ENCODE measurements at places on chromosomes 4 and X.
A peak's percentile ranks its signal among the peaks of the same experiment; 100 is the strongest.

GRCh38 chr4:170758988-170759387, 669.2 kb upstream of the AADAT start:
- no peak for DNase-seq

GRCh38 chr4:5912614-5913019, 19.7 kb upstream of the CRMP1 start:
- DNase-seq, result no peak

DNA sequence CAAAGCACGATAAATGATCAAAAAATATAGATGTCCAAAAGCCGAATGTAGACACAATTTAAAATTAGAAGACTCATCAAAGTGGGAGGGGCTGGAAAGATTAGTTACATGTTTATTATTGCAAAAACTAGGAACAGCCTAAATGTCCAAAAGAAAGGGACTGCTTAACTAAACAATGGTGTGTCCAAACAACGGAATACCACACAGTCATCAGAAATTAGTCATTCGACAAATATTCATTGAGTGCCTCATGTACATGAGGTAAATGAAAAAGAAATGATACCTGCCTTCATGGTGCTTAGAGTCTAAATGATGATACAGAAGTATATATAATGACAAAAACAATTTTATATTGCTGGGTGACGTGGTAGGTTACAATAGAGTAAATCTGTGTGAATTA, 139.7 kb downstream of the MAML3 start:
- DNase-seq, result no peak

DNA sequence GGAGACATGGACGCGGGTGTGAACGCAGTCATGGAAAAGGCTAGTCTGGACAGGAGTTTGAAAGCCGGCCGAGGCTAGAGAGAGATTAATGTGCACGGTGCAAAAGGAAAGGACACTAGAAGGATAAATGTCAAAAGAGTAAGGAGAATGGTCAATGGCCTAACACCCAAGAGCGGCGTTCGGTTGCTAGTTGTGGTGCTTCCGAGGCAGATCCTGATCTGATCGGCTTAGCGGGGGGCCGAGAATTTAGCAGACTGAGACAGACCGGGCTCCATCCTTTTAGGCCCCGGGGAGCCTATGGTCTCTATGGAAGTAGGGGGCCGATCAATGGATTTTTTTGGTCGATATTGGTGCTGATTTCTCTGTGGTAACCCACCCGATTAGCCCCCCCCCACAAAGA, 6.9 kb downstream of the GAGE10 start:
- DNase-seq, result no peak

DNA sequence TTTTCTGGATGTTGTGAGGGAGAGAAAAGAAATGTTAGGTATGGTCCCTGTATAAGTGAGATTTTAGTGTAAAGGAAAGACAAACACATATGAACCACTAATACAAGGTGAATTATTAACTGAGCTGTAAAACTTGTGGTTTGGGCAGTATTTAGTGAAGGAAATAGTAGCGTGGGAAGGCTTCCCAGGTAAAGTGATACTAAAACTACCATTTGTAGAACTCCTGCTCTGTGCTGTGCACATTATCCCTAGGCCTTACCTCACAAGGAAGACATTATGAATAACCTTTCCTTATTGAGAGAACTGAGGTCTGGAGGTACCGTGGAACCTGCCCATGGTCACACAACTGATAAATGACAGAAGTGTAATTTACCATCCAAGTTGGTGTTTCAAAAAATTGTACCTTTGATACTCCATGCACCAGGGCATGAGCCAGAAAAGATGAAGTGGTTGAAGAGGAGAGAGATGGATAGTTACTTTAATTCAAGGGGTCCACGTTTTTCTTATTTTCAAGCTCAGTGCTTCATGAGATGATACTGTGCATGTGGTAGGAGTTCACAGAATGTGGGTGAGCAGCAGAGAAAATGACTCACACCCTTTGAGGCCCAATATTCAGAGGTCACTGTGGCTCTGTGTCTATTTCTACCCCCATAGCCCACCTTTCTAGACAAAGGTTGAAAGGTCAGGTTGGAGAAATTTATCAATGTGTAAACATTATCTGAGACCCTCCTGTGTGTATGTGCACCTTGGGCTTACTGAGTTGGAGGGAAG, 2.6 kb upstream of the VSIG4 start:
- no peak for DNase-seq

- no peak for DNase-seq
Observed at GRCh38 chrX:13994104-13994503, 35.6 kb downstream of the GEMIN8 start.

GRCh38 chr4:2385516-2385915, 32.9 kb downstream of the ZFYVE28 start:
- DNase-seq, result no peak

DNA sequence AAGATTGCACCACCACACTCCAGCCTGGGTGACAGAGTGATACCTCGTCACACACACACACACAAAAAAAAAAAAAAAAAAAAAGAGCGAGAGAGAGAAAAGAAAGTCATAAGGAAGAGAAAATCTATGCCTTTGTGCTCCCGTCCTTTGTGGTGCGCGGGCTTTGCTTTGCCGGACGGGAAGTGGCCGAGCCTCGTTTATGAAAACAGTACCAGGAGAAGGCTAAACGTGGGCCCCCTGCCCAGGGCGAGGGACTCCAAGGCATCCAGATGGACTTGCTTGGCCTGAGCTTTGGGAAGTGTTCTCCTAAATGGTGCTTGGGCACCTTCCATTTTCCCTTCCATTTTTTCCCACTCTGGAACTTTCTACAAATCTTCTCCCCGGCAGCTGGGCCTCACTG, 109.3 kb upstream of the LRPAP1 start:
- no peak for DNase-seq

DNA sequence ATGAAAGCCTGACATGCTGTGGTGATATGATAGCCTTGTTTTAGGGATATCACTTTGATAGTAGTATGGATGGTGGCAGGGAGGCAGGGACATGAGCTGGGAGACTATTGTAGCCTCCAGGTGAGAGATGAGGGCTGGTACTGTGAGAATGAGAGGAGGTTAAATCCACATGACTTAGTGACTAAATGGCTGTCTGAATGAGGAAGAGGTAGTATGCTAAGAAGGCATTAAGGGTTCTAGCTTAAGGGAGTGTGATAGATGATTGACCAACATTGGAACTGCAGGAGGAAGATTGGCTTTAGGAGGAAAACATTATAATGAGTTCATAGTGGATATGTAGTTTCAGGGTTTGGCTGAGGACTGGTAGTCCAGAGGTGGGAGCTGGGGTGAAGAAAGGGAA, 195.0 kb upstream of the ANK2 start:
- no peak for DNase-seq

- no peak for DNase-seq
Observed at GRCh38 chr4:26141911-26142638, 178.7 kb upstream of the RBPJ start.

DNA sequence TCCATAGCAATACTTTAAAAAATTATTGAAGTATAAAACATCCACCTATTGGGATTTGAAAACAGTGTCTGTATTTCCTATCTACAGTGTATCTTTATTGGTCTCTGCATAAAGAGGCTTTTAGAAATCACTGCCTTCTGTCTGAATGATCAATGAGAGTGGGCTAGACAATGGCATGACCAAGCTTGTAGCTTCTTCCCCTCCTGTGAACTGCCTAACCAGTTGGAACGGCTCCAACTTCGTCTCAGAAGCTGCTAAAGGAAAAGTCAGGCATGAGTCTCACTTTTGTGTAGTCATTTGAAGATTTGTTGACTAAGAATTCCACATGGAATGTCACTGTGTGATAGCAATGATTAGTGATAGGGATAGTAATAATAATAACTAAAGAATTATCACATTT, 64.2 kb downstream of the INTS12 start:
- DNase-seq, result no peak

- no peak for DNase-seq
Observed at GRCh38 chr4:2831611-2832308, 11.9 kb upstream of the ADD1 start.

GRCh38 chr4:15428611-15429010, 778 bp downstream of the C1QTNF7 start:
- DNase-seq, result no peak

DNA sequence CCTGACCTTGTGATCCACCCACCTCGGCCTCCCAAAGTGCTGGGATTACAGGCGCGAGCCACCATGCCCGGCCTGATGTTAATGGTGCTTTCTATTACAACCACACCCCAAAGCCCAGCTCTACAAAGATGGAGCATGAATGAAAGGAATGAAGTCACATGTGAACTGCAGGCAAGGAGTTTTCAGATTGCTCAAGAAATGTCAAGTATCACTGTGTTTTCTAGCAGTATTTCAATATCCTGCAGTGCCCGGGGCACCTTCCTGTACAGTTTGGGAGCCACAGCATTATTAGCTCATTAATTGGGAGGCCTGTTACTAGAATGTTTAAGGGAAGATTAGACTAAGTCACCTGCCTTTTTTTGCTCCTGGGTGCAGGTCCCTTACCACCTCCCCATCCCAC, 40.1 kb downstream of the PRIMPOL start:
- no peak for DNase-seq

DNA sequence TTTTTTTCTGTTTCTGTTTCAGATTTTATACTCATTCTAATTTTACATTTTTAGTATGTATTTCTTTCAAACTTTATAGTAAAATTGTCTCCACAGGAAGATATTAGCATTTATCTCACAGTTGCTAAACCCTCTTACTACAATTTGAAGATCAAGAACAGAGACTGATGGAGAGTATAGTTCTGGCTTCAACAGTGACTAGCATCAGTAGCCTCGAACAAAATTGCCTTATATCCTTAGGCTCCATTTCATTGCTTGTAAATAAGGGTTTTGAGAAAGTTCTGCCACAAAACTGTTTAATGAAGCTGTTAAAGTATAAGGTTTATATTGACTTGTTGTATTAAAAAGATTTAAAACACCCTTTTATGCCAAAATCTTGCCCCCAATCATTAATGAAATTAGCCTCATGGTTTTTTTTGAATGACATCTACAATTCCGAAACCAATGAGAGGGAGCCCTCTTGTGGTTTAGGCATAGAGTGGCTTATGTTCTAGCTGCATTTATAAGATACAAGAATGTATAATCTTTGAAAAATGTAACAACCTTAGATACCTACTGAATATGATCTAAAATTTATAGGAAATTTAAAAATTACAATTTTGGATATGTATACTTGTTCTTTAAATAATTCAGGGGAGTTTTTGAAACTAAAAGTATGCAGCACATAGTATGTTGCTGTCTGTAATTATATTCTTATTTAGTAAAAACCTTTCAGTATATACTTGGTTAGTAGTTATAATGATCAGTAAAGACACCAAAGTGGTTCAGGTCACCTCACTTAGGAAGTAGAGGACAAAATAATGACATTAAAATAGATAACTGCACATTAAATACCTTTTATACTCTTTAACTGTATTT, 109.8 kb upstream of the HPGD start:
- no peak for DNase-seq

- no peak for DNase-seq
Observed at GRCh38 chrX:10555846-10556245, 64.5 kb downstream of the MID1 start.

- DNase-seq, result peak; percentile 88
Observed at GRCh38 chrX:106611679-106612392, at the start of gene RADX. Gene RADX (plus strand): TSS chrX:106611978. CDS start chrX:106612081, 103 bp downstream.

DNA sequence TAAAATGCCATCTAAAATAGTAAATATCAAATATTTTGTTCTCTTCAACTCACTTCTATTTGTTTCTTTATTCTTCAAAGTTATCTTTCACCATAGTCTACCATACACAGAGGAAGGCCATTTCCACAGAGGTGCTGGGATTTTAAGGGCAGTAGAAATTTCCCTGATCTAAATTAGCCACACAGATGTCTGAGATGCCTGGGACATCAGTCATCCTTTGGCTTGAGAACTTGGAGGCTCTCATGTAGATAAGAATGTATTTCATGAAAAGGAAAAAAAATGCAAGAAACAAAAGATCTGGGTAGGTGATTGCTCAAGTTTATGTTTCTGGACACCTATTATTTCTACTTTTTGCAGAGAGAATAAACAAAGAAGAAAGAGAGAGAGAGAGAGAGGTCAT, 1008.2 kb downstream of the NLGN4X start:
- DNase-seq, result no peak

DNA sequence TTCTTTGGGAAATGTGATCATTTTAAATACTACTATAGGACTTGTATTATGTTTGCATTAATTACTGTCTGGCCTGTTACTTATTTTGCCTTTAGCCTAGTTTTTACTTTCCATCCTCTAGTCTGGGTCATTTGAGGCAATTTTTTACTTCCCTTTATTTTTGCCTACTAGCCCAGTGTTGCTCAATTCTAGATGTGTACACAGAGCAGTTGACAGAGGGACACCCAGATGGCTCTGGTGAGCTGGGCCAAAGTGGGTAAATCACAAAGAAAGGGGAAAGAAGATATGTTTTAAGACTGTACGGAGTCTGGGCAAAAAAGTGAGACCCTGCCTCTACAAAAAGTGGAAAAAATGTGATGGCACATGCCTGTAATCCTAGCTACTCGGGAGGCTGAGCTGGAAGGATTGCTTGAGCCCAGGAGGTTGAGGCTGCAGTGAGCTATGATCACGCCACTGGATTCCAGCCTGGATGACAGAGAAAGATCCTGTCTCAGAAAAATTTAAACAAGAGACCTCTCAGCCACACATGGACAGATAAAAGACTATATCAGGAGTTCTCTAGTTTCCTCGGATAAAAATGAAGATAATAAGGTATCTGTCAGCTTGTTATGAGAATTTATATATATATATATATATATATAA, 35.7 kb downstream of the APOO start:
- no peak for DNase-seq

DNA sequence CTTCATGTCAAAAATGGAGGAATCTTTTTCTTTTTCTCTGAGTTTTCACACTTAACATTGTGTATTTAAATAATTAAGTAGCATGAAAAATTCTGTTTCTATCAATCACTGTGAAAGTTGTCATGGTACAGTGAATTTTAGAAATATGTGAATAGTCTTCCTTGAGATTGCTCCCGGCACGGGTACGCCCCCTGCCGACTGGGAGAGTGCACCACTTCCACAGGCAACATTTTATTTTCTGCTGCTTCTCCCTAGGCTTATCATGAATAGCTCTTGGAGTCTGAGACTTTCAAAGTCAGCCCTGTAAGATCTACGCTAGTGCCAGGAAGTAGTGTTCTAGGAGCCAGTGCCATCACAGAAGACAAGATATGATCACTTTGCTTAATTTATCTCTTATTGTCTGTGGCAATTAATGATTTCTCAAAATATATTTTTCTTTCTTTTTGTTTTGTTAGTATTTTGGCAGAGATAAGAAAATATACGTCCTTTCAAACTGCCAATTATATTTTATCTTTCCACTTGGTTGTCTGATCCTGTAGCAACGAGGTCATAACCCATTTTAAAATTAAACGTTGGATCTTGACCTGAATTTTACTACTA, 763.8 kb upstream of the AADAT start:
- peak; percentile 34 for DNase-seq

DNA sequence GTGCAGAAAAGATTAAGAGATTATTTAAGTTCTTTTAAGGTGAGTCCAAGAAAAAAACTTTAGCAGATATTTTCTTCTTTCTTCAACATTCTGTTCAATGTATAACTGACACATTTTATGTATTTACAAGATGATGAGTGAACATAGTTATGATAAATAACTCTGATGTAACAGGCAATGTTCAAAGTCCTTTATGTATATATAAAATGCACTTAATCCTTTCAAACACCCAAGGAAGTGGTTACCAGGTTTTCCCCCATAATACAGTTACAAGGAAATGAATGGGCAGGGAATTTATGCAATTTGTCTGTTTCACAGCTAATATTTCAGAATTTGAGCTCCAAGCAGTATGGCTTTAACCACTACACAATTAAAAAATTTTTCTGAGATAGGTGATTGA, 8.2 kb downstream of the CXCL3 start:
- no peak for DNase-seq

Data from stimulated activated CD4-positive, alpha-beta T cell treated with anti-CD3 and anti-CD28 coated beads, Interleukin-15, amount 100 ng/mL, for 24 hours (primary cell).